H1 (cell line): ENCODE measurements at places on chromosomes 2 and 18. TPM values are rescaled to one million over a fixed set of nuclear protein-coding genes. Genes with fewer than 3 reads are reported as not detected.

DNA sequence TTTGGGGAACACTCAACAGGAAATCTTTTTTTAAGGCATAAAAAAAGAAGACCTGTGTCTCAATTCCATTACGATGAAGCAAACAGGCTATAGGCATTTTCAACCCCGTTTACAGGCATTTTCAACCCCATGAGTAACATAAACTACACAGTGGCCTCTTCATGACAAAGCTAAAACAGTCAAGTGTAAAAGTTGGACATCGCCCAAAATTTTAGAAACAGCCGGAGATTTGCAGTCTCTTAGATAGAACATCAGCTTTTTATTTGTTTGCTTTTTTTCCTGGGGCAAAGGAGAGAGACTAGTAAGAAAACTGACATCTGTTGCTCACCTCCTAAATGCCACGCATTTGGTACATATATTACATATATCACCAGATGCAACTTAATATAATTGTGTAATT lies 173.7 kb downstream of the CMPK2 start:
- H3K4me3 ChIP-seq = no peak overlapping the region
- no peak overlapping the region for H3K27ac ChIP-seq
- no peaks in the 10 kb centered on the region for H3K36me3 ChIP-seq
- DNase-seq = no peak
- no peaks in the 10 kb centered on the region for H3K27me3 ChIP-seq

DNA sequence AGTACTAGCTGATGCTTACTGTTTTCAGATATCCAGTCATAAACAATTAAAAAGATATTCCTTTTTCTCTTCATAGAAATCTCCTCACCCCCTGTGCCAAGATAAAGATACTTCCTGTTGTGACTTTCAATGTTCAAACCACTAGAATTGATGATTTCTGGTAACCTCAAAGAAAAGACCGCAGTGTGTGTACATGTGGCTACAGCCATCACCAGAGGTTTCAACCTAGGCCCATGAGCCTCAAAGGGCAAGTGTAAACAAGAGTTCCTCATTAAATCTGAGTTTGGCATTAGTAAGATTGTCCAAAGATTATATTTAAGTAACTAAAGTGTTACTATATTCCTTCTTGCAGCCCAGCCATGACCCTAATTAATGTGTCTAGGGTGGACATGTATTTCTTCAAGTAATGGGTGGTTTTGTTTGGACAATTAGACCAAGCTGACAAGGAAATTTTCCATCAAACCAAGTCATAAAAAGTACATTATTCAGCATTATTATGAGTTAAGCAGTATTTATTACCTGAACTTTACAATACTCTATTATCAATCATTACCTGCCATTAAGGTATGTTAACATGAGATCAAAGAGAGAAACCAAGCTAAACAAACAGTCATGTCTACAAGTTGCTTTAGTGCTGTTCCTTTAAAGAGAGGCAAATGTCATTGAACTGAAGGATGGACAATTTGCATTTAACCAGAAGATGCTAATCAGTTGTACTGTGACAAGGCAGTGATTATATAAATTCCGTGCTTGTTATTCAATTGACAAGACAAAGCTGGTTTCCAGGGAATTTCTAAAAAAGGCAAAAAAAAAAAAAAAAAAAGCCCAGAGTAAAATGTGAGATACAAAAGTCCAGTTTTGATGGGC lies 382.7 kb downstream of the LNPK start:
- no peak overlapping the region for H3K27ac ChIP-seq
- no peak overlapping the region for H3K4me3 ChIP-seq

DNA sequence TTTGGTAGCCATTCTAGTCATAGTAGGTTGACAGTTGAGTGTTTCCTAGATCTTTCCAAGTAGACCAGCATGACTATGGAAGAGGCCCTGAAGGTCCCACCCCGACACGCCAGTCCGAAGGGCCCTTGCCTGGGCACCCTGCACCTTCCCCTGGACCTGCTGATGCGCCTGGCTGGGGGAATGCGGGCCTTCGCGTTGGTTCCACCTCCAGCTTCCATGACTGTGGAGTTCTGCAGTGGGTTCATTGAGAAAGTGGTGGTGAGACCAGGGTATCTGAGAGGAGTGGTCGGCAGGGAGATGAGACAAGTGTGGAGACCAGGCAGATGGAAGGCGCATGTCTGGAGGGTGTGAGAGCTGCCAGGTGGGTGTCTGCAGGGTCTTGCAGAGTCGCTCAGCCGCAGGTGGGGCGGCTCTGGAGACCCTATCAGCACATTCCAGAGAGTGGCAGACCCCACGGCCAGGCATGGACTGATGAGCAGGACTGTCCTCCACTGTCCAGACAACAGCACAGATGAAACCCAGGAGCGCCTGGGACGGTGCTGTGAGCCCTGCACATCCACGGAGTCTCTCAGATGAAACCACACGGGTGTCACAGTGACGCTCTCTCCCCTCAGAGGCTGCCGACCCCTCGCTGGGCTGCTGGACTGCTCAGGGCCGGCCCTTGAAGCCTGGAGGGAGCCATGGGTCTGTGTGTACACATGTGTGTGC lies 182.5 kb upstream of the HDAC4 start:
- H3K4me1 ChIP-seq = no peaks in the 10 kb centered on the region
- no peak overlapping the region for H3K27ac ChIP-seq
- DNase-seq = no peak

DNA sequence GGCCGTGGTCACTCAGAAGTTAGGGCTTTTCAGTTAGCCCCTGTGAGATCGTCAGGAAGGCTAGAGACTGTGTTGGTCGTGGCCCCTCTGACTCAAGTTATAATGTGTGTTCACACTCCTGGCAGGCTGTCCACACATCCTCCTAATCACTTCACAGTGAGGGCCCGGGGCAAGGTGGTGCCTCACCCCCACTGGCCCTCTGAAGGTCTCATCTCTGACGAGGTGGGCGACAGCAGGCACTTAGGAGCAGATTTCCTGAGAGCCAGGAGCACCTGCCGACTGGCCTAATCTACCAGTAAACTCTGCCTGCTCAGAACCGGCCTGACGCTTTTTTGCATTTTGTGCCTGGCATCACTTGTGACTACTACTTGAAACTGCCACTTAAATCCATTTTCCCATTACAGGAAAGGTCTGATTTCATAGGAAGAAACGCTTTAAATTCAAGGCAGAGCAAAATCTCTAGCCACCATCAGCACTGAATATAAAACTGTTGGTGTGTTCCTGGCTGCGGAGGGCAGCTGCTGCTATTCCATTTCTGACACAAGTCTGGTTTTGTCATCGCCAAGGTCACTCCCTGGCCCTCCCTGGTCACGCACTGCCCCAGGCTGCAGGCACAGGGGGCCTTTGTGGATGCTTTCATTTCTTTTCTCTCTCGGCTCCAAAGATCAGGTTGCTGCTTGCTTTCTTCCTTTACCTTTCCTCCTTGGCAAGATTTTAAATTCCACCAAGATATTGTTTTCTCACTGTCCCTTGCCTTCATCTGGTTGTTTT lies 48.0 kb downstream of the RAB12 start:
- no peaks in the 10 kb centered on the region for H3K36me3 ChIP-seq
- no peak overlapping the region for H3K4me3 ChIP-seq
- H3K27ac ChIP-seq = no peak overlapping the region
- peaks cover 9% of the 10 kb centered on the region; the same call in 1 of the 2 replicates for H3K4me1 ChIP-seq
- no peak for DNase-seq

TEX261 gene
- 30.1 and 31.2 TPM in 2 replicates for polyA plus RNA-seq

AMER3 gene
- 0.15 and 0.17 TPM in 2 replicates for polyA plus RNA-seq

TMEM247 gene
- not detected in 2 replicates for polyA plus RNA-seq
